Naive thymus-derived CD8-positive, alpha-beta T cell (primary cell): ENCODE measurements at places on chromosomes 6 and 20.

- H3K27me3 ChIP-seq = no peaks in the 10 kb centered on the region
- DNase-seq = peak; percentile 45
- peak overlapping the region; percentile 99 for H3K27ac ChIP-seq
Observed at GRCh38 chr6:130018744-130019325, 454 bp downstream of the L3MBTL3 start.

DNA sequence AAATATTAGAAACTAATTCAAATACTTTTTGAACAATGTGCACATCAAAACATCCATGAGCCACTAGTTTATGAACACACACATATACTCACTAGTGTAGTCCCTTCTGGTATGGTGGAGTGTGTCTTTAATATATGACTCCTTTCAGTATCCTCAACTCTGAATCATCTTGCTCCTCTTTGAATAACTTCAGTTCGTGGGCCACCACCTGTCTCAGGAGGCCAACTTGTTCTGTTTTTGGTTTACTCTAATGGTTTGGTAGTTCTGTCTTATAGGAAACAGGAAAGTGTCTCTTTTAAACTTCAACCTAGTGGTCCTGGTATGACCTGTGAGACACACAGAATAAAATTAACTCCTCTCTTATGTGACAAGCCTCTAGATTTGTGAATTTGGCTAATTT is 55.6 kb downstream of the ZNF292 start:
- H3K4me3 ChIP-seq = no peak overlapping the region
- DNase-seq = no peak
- H3K36me3 ChIP-seq = peaks cover 3% of the 10 kb centered on the region
- H3K4me1 ChIP-seq = peaks cover 79% of the 10 kb centered on the region
- no peaks in the 10 kb centered on the region for H3K27me3 ChIP-seq

- no peak overlapping the region for H3K27ac ChIP-seq
- H3K27me3 ChIP-seq = peaks cover 27% of the 10 kb centered on the region
- no peak overlapping the region for H3K4me3 ChIP-seq
Observed at GRCh38 chr6:105882121-105882803, 203.9 kb upstream of the PRDM1 start.

DNA sequence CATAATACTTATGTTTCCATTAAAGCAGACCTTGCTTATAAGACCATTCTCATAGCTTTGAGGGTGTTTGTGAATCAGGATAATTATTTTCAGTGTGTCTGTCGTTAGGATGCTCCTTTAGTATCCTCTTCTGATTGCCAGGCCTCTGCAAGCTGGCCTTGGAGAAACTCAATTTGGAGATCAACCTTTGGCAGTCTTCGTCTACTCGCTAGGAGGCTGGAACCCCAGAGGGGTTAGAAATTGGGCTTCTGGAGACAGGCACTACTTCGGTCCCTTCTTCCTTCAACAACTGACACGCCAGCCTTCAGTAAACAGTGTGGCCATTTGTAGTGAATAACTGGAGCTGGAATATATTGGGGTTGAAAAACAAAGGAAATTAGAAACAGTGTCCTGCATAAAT is 100.8 kb upstream of the CITED2 start:
- no peaks in the 10 kb centered on the region for H3K36me3 ChIP-seq
- H3K4me1 ChIP-seq = peaks cover 3% of the 10 kb centered on the region
- DNase-seq = no peak
- no peak overlapping the region for H3K4me3 ChIP-seq
- H3K27ac ChIP-seq = no peak overlapping the region

DNA sequence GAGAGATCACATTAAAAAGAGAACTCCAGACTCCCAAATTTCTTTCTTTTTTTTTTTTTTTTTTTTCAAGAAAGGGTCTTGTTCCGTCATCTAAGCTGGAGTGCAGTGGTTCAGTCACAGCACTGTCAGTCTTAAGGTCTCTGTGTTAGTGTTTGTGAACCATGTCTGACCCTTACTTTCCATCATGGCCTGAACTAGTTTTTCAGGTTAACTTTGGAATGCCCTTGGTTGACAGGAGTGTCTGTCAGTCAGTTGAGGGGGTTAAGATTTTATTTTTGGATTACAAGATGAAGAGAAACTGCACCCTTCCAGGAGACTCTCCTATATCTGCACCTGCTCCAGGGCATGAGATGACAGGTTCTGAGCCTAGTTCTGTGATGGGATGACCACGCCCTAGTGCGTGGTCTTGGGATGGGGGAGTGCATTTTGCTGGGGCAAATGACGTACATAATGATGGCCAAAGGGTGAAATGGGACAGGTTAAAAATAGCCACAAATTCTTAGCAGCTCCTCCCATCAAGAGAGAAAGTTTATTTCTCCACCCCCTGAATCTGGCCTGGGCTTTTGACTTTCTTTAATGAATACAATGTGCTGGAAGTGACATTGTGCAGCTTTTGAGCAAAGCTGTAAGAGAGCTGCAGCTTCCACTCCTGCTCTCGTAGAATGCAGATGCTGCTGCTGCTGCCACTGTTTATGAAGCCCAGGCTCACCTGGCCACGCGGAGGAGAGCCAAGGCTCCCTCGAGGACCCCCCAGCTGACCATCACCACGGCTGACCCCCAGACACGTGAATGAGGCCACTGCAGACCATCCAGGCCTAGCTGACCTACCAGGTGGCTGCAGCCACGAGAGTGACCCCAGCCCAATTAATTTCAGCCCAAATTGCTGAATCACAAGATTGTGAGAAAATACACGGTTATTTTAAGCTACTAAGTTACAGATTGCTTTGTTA is 29.7 kb upstream of the FAM50B start:
- H3K27me3 ChIP-seq = no peaks in the 10 kb centered on the region
- H3K4me3 ChIP-seq = no peak overlapping the region
- H3K27ac ChIP-seq = no peak overlapping the region
- H3K4me1 ChIP-seq = no peaks in the 10 kb centered on the region
- H3K36me3 ChIP-seq = no peaks in the 10 kb centered on the region

DNA sequence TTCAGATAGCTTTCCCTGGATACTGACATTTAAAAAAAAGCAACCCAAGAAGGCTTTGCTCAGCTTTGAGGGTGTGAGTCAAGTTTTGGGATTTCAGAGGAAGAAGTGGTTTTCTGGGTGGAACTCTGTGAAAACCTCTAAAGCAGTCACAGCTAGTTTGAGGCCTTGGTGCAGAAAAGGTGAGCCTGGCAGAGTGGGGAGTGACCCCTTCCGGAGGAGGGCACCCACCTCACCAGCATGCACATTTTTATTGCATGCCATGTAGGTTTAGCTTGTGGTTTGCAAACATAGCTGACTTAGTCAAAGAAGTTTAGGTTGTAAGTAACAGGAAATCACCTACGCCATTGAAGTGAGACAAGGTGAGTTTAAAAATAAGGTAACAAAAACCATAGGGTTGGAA is 146.8 kb upstream of the PMEPA1 start:
- H3K27ac ChIP-seq = peak overlapping the region; percentile 67
- H3K4me1 ChIP-seq = peaks cover 14% of the 10 kb centered on the region
- H3K4me3 ChIP-seq = peak overlapping the region; percentile 25
- DNase-seq = peak; percentile 43
- H3K27me3 ChIP-seq = no peaks in the 10 kb centered on the region

DNA sequence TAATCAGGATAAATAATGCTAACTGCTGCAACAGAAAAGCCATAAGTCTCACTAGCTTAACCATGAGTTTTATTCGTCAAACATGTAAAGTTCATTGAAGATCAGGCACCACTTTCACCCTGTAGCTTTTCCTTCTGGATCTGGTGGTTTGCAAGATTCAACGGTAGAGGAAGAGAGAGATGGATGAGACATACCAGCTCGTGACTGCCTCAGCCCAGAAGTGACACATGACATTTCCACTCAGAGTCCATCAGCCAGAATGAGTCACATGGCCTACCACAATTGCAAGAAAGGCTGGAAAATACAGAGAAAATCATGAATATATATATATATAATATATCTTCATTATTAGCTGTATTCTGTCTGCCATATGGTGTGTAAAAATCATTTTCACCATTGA is 29.0 kb downstream of the SPTLC3 start:
- no peaks in the 10 kb centered on the region for H3K4me1 ChIP-seq
- no peak for DNase-seq
- no peak overlapping the region for H3K27ac ChIP-seq
- no peaks in the 10 kb centered on the region for H3K27me3 ChIP-seq
- H3K36me3 ChIP-seq = no peaks in the 10 kb centered on the region

DNA sequence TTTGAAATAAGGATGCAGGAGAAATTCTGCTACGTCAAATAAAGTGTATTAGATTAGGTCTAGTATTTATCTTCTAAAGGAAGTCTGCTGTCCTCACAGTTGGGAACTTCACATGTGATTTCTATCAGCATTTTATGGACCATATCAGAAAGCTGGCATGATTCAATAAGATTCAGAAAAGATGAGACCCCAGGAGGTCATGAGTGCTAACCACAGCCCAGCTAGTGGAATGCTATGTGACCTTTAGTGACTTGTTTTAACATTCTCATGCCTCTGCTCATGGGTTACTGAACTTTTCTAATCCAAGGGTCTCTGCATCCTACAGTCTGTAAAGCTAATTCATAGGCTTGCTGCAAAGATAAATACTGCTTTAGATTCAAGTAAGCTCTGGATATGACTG is 150.1 kb downstream of the GMPR start:
- no peaks in the 10 kb centered on the region for H3K27me3 ChIP-seq
- H3K4me3 ChIP-seq = no peak overlapping the region
- no peaks in the 10 kb centered on the region for H3K36me3 ChIP-seq

DNA sequence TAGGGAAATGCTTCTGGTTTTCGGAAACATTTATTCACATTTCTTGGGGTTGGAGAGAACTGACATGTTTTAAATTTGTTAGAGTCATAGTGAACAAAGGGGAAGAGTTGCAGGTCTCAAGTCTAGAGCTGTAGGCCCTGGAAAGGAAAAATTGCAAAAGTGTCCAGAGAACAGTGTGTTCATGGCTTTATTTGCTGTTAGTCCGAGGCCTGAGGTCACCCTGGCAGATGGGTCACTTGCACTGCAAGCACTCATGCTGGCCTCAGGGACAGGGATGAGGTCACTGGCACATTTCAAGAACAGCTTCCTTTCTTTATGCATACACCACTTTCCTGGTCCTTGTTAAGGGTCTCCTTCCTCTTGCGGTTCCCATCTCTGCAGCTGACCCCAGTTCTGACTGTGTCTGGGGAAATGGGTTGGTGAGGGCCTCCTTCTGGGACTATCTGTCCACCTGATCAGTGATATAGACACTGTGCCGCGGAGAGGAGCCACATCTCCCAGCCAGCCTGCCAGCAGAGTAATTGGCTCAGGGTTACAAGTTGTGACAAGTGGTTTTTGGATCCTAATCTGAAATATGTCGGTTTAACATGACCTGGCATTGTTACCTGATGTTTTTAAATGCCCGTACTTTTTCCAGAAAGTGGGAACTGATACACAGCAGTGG is 194.0 kb downstream of the EYA4 start:
- DNase-seq = no peak
- H3K4me3 ChIP-seq = no peak overlapping the region
- H3K27me3 ChIP-seq = no peaks in the 10 kb centered on the region
- no peak overlapping the region for H3K27ac ChIP-seq
- no peaks in the 10 kb centered on the region for H3K4me1 ChIP-seq

GRCh38 chr6:168372889-168373288 is 53.3 kb upstream of the DACT2 start:
- H3K4me1 ChIP-seq = no peaks in the 10 kb centered on the region
- H3K27me3 ChIP-seq = no peaks in the 10 kb centered on the region
- H3K36me3 ChIP-seq = no peaks in the 10 kb centered on the region
- DNase-seq = no peak
- H3K27ac ChIP-seq = no peak overlapping the region
- H3K4me3 ChIP-seq = no peak overlapping the region

- peaks cover 49% of the 10 kb centered on the region for H3K4me1 ChIP-seq
- no peak overlapping the region for H3K27ac ChIP-seq
- H3K36me3 ChIP-seq = no peaks in the 10 kb centered on the region
- H3K27me3 ChIP-seq = no peaks in the 10 kb centered on the region
- no peak overlapping the region for H3K4me3 ChIP-seq
Observed at GRCh38 chr20:43731469-43731868, 4.7 kb upstream of the GTSF1L start.

DNA sequence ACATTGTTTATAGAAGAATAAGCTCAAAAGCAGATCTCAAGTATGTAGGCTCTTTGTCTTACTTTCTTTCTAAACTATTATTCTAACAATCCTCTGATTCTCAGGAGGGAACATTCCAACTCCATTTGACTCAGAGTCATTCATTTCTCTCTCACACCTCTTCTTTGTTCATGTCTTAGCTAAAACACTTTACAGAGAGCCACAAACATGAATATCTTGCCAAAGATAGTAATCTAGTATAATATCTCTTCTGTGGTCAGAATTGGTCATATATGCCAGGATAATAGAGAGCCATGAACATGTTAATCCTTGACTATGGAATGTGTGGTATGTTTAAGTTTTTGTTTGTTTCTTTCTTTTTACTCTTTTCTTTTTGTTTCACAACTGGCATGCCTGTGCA is 456.0 kb upstream of the PTCHD4 start:
- H3K27me3 ChIP-seq = no peaks in the 10 kb centered on the region
- H3K27ac ChIP-seq = no peak overlapping the region
- no peak for DNase-seq
- H3K4me1 ChIP-seq = no peaks in the 10 kb centered on the region
- no peaks in the 10 kb centered on the region for H3K36me3 ChIP-seq

- DNase-seq = no peak
- no peaks in the 10 kb centered on the region for H3K36me3 ChIP-seq
- H3K4me1 ChIP-seq = peaks cover 7% of the 10 kb centered on the region
Observed at GRCh38 chr20:25469558-25469957, 62.1 kb downstream of the GINS1 start.

DNA sequence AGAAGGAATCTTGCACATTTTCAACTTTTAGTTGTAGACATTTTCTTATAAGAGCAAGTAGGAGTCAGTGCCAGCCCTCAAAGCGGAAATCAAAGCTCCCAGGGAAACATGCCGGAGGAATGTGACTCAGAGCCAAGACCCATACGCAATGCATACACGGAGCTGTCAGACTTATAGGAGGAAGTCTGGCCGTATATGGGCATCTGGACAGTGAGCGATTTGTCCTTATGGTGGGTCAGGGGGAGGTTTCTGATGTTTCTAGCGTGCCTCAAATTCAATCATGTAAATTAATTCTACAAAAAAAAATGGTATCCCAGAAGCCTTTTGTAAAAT is 3.6 kb upstream of the CCN2 start:
- no peak overlapping the region for H3K4me3 ChIP-seq
- no peak overlapping the region for H3K27ac ChIP-seq
- peaks cover 60% of the 10 kb centered on the region for H3K27me3 ChIP-seq
- DNase-seq = no peak
- H3K36me3 ChIP-seq = no peaks in the 10 kb centered on the region

GRCh38 chr6:107982486-107982885 is 24.5 kb upstream of the SEC63 start:
- H3K4me3 ChIP-seq = no peak overlapping the region
- no peak overlapping the region for H3K27ac ChIP-seq
- H3K27me3 ChIP-seq = peaks cover 7% of the 10 kb centered on the region

DNA sequence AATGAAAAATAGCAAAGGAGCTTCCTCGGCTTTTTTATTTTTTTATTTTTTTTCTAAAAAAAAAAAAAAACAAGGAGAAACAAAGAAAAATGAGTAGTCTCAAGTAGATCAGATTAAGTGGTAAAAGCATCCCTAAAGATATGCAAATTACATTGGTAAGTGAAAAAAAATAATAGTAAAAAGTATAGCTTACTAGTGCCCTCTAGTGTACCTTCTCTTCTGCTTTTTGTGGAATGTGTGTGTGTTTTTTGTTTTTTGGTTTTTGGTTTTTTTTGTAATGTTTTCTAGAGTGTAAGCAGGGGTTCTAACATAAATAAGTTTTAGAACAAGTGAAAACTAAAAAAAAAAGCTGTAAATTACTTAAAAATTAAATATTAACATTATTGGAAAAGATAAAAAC is 1062.0 kb downstream of the HACE1 start:
- no peaks in the 10 kb centered on the region for H3K36me3 ChIP-seq
- H3K4me1 ChIP-seq = no peaks in the 10 kb centered on the region
- H3K4me3 ChIP-seq = no peak overlapping the region
- DNase-seq = no peak
- no peaks in the 10 kb centered on the region for H3K27me3 ChIP-seq
- H3K27ac ChIP-seq = no peak overlapping the region
